ENCODE measurements at places on chromosomes 3 and 15.

- peak; percentile 93 for DNase-seq
These were observed 6.1 kb downstream of the PPCDC start for GRCh38 chr15:75029378-75030022.

- no peak for DNase-seq
These were observed 16.9 kb upstream of the LACTB start for GRCh38 chr15:63104727-63105126.

GRCh38 chr3:186361762-186362536, at the start of gene DGKG:
TSS of gene DGKG (minus strand) at chr3:186362234. CDS start at chr3:186320459, 41,775 bp downstream.
- DNase-seq, result peak; percentile 42

GRCh38 chr3:175149675-175150074, 290.5 kb downstream of the NAALADL2 start:
- DNase-seq, result no peak

DNA sequence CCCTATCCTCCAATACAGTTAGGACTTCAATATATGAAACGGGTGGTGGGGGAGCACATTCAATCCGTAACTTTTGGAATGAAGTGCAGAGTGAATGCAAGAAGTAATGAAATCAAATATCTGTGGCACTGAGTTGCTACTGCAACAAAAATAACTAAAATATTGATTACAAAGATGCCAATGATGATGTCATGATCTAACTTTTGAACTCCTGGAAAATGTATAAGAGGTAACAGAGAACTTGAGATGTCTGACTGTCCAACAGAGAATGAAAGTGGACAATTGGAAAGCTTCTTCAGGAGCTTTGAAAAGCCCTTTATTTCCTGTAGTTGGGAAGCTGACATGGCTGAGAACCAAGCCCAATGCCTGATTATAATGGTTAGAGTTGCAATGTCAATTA, 279.9 kb downstream of the ZBBX start:
- DNase-seq, result no peak

GRCh38 chr3:115072265-115073021, 74.6 kb downstream of the ZBTB20 start:
- no peak for DNase-seq

GRCh38 chr3:186254676-186255650, 107.1 kb downstream of the DGKG start:
- DNase-seq, result peak; percentile 43

DNA sequence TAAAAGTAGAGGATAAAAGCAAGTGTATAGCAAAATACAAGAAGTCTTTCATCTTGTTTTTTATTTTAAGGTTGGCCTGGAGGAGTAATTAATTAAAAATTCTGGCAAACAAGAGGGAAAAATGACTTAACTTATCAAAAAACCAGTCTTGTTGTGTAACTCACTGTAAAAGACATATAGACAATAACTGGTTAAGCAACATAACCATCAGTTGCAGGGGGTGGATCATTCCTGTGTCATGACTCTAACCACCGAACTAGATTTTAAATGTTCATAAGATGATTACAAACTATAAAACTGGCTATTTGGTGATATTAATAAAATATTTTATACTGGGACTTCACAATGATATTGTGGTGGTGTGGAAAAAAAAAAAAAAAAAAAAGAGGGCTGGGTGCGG, 130.6 kb downstream of the STAG1 start:
- DNase-seq, result no peak

DNA sequence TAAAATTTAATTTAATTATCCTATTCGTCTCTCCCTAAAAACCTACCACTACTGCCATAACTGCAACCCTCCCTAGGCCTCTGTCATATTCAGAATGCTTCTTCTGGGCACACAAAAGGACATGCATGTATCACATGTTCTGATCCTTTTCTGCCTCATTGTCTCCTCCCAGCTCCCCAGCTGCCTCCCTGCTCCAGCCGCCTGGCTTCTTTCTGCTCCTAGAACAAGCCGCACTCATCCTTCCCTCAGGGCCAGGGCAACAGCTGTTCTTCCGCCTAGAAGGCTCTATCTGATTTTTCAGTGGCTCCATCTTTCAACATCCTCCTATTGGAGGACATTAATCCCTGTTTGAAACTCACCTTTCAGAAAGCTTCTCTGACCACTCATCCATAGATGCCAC, 38.6 kb downstream of the TMED3 start:
- DNase-seq, result no peak

DNA sequence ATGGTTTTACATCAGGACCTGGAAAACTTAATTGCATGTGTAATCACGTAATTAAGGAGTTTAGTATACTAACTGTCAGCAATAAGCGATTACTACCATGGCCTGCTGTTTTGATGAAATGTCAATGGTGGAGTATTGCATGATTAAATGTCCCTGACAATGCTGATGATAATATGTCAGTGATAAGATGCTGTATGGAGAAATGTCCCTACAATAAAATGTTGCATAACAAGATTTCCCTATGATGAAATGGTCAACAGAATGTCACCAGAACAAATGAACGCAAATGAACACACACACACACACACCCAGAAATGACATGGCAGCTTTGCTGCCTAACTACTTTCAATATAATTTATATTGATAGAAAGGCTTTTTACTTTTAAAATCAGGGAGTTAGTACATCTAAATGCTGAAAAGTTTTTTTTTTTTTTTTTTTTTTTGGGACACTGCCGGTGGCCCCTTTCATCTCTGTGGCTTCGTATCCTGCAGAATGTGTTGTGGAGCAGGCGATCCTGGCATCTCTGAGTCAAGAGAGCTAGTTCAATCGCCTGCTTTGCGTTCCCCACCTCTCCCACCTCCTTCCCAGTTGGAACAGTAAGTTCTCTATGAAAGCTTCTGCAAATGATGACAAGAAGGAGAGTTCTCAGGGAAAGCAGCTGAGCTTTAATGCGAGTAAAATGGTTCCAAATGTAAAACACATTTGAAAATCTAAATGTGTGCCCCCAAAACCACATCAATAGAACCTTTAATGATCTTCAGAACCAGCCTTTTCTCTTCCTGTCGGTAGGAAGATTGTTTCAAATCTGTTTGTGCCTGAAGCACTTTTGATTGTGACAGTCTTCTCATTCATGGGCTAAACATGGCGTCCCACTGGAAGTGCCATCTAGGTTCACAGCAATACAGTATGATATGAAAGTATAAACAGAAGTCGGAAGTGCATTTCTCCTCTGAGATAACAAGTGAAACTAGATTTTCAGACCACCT, 170.1 kb upstream of the GBE1 start:
- DNase-seq, result no peak

GRCh38 chr3:128493570-128494366, 767 bp upstream of the GATA2 start:
- no peak for DNase-seq

- no peak for DNase-seq
These were observed 253.1 kb downstream of the CGGBP1 start for GRCh38 chr3:87805670-87806069.

- no peak for DNase-seq
These were observed 488.7 kb upstream of the AGTR1 start for GRCh38 chr3:148208975-148209374.

DNA sequence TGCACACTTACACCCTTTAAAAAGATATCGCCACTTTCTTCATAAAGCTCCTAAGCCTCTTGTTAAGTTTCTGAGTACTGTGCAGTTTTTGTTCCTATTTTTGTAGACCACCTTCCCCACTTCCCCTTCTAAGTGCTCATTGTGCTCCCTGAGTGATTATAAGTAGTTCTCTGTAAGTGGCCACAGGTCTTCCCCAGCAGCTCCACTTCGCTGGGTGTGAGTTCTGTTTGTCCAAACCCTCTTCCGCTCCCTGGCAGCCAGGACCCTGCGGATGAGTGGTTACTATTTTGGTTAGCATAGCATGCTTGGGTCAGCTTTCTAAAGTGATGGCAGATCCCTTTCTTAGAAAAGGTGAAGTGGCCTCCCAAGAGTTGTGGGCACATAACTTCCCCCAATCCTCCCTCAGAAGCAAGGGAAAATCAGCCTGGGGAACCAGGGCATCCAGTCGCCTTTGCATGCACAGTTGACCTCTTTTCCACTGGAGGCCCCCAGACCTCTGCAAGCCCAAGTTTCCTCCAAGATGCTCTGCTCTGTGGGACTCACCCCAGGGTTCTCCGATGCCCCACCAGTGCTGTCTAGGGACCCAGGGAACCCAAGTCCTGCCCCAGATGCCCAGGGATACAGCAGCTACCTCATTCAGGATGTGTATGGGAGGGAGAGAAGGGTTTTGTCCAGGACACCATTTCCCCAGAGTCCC, 69.6 kb downstream of the ATP10A start:
- DNase-seq, result no peak

GRCh38 chr3:188913084-188913483, 258.7 kb upstream of the TPRG1 start:
- no peak for DNase-seq

DNA sequence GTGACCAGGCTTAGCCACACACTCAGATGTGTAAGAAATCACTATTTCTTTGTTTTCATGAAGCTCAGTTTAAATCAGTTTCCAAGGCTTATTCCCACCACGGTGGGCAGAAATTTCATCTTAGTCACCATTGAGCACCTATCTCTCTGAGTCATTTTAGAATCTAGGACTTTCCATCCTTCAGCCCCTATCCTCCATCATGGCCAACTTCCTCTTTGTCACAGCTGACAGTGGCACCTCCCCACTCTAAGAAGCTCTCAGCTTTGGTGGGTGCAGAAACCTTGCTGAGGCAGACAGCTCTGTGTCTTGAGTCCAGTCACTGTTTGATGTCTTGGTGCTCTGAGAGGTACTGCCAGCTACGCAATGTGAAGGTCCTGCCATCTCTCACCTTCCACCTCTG, 32.9 kb downstream of the SNTN start:
- no peak for DNase-seq

DNA sequence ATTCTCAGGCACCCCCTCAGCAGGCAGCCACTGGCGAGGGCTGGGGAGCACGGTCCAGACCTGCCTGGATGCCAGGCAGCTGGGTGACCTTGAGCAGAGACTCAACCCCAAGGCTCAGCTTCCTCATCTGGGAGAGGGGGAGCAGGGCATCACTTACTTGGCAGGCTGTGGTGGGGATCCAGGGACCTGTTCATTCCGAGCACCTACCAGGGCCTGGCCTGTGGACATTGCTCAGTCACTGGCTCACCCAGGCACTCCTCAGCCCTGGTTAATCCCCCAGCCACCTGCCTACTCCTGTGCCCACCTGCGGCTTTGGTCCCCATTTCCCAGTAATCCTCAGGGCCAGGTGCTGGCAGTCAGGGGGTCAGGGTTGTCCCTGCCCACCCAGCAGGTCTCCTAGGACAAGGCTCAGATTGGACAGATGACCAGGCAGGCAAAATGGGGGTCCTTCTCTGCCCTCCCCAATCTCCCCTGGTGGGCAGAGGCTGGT, 9.3 kb upstream of the RPL29 start:
- no peak for DNase-seq

- DNase-seq, result no peak
These were observed 176.6 kb downstream of the KLF13 start for GRCh38 chr15:31503256-31503655.

- no peak for DNase-seq
These were observed 80.6 kb downstream of the LSM3 start for GRCh38 chr3:14258906-14259904.

GRCh38 chr3:34851137-34851536, 788.2 kb upstream of the ARPP21 start:
- DNase-seq, result no peak

- no peak for DNase-seq
These were observed 494.6 kb downstream of the NTRK3 start for GRCh38 chr15:87761736-87762509.

GRCh38 chr3:152232679-152233078, 36.0 kb upstream of the MBNL1 start:
- DNase-seq, result no peak

DNA sequence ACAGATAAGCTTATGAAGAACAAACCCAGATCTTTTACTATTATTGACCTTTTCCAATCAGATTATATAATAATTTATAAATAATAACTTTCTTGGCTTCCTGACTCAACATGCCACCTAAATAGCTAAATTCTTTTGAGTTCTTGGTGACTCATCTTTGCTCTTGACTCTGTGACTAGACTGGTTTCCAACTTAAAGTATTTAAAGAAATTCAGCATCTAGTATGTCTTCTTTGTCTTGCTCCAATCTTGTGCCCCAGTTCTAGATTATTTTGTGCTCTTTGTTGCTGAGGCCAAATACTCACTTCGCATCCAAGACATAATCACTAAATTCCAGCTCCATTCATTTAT, 483.2 kb upstream of the TBL1XR1 start:
- no peak for DNase-seq

DNA sequence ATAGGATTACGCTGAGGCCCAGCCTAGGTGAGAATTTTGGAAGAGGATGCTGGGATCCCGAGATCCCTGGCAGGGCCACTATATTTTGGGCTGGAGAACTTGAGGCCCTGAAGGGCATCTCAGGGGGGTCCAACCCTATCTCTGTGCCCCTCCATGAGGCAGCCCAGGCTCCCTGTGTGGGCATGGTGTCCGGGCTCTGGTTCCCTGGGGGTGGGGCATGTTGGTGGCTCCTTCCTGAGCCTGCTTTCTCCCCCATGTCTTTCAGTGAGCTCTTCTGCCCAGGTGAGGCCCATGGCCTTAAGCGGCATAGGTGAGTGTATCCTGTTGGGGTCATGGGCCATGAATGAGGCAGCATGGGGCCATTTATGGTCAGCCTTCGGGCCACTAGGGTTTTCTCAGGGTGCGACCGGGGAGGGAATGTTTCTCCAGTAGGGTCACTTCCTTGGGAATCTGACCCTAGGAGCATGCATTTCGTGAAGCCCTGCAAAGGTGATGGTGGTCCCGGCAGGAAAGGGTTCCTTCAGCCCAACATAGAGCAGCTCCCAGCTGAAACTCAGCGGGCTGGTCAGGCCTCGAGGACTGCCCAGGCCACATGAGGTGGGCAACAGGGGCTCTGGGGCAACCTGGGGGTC, 191.3 kb downstream of the UBE3A start:
- DNase-seq, result no peak

- no peak for DNase-seq
These were observed 78.7 kb upstream of the TGFBR2 start for GRCh38 chr3:30527720-30528119.

DNA sequence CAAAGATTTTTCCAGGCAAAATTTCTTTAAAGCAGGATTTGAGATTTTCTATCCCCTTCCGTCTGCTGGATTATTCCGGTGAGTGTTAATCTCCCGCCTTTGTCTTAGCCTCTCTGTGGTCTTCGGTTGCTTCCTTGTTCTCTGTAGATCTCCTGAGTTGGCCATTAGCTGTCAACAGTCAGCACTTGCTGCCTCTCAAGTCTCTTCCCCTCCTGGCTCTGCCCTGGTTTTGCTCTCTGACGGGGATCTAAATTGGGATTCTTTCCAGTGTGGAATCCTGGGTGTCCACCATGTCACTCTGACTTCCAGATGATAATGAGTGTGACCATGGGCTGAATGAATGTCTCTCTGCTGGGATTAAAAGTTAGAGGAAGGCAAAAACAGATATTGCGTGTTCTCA, 121.5 kb downstream of the IGF1R start:
- no peak for DNase-seq
